ENCODE measurements at places on chromosomes 1 and 21. TPM values are rescaled to one million over a fixed set of nuclear protein-coding genes. Genes with fewer than 3 reads are reported as not detected.

Gene GJA4
- total RNA-seq = 14.7 TPM

Gene OR2L13
- total RNA-seq = not detected

Gene ANKRD65
- total RNA-seq = 10.0 TPM

Gene LCE3D
- total RNA-seq = not detected

Gene EDN2
- total RNA-seq = not detected

Gene PADI2
- 0.33 TPM for total RNA-seq

All from sigmoid colon (tissue), 7 donors.